SJSA1 (cell line): ENCODE measurements at places on chromosomes 5 and 9.

GRCh38 chr5:144880513-144880912, 709.8 kb downstream of the KCTD16 start:
- DNase-seq: no peak

GRCh38 chr5:169627551-169627950, 9.5 kb upstream of the DOCK2 start:
- no peak for DNase-seq

DNA sequence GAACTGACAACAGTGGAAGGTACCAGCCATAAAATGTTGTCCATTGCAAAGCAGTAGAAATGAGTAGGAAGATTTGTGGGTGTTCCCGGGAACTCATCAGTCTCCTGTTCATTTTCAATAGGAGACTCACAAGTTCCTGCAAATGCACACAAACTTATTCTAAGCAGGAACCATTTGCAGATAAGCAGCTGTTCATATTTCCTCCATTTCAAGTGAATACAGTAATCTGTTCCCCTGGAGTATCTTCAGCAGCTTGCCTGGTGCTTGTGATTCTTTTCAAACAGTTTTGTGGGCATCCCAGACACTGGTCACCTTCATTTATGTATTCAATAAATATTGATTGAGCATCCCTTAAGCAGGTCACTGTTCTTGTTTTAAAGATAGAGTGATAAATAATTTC, 1315.5 kb upstream of the C9orf72 start:
- no peak for DNase-seq

DNA sequence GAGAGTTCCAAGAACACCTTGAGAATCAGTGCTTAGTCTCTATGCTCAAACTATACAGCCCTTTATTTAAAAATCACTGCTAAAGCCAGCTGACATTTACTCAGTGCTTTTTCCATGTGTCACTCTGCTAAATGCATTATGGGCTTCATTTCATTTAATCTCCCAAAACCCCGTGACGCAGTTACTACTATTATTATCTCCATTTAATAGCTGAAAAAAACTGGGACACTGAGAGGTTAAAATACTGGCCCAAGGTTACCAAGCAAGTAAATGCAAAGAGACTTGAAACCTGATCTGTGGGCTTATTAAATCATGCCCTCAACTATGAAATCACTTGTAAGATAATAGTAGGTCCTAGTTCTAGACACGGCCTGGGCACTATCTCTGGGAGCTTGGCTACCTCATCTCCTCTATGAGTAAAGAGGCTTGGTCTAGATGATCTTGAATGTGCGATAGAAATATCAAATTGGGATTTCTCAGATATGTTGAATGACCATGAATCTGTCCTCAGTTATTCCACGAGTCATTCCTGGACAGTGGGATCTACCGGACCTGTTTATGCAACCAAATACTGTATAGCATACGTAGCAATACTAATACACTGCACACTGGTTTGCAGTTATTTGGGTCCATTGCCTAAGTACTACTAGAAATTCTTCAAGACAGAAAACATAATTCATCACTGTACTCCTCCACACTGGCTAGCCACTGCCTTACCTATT, 32.3 kb downstream of the MARCHF11 start:
- no peak for DNase-seq

DNA sequence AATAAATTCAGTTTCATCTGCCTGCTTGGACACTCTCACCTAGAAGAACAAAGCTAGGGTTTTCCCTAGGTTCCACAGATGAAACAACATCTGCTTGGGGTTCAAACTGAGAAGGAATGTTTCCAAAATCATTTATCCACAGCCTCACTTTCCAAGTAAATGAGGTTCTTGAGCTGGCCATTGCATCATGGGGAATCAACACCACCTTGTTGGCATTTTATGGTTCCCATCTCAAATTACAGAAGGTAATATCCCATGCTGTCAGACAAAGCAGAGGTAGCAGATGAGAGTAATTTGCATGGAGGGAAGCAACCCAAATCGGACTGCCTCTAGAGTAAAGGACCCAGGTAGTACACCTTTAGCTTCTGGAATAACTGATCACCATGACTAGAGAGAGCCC, 10.5 kb upstream of the NR4A3 start:
- no peak for DNase-seq

- DNase-seq: no peak
Measured at GRCh38 chr9:121305269-121305994, 37.5 kb downstream of the GSN start.

DNA sequence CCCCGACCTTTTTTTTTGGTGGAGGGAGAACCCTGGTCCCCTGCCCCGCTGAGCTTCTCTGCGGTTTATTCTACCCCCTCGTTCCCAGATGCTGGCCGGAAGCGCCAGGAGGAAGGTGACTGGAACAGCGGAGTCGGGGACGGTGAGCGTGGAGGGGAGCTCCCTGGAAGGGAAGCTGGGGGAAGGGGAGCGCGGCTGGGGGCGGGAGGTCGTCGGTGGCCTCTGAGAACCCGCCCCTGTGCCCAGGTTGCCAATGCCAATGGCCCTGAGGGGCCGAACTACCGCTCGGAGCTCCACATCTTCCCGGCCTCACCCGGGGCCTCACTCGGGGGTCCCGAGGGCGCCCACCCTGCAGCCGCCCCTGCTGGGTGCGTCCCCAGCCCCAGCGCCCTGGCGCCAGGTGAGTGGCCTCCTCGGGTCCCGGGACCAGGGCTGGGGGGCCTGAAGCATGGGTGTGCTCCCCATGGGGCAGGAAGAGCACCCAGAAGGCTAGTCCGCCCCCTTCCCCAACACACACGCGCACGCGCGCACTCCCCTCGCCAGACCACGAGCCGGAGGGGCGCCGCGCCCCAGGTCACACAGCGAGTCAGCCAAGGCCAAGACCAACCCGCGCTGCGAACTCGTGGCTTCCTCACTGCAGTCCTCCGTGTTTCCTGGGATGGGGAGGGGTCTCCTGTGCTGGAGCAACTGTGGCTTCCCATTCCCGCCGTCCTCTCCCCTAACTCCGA, 10.6 kb downstream of the MYOZ3 start:
- no peak for DNase-seq
